ENCODE measurements at places on chromosomes 2 and 18. TPM values are rescaled to one million over a fixed set of nuclear protein-coding genes. Genes with fewer than 3 reads are reported as not detected.

DNA sequence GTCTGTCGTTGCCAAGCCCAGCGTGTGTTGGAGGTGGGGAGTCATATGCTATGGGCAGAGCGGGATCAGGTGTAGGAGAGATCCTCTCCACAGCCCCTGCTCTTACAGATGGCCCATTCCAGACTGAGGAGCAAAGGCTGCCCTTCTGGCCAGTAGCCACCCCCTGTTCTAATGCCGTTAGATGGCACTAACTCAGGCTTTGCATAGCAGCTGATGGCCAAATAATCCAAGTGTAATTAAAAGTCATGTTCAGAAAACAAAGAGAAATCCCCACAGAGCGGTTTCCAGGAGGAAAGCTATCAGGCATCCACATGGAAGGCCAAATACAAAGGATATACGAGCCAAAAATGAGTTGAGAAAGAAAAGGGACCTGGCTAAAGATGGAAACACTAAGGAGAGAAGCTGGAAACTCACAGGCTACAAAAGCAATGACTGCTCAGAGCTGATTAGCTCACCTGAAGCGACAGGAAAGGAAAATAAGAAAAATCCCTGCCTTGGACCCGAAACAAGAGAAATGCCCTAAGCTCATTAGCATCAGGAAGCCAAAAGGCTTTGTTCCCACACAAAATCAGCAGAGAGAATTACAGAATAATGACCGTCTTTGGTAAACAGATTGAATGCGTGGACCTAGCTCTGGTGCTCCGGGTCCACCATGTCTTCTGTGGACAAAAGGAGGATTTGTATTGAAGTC, 1002.4 kb upstream of the KLHL29 start:
- H3K4me1 ChIP-seq: no peaks in the 10 kb centered on the region
- H3K27ac ChIP-seq: no peak overlapping the region
- no peak overlapping the region for H3K4me3 ChIP-seq
- no peak for DNase-seq
- H3K36me3 ChIP-seq: no peaks in the 10 kb centered on the region

DNA sequence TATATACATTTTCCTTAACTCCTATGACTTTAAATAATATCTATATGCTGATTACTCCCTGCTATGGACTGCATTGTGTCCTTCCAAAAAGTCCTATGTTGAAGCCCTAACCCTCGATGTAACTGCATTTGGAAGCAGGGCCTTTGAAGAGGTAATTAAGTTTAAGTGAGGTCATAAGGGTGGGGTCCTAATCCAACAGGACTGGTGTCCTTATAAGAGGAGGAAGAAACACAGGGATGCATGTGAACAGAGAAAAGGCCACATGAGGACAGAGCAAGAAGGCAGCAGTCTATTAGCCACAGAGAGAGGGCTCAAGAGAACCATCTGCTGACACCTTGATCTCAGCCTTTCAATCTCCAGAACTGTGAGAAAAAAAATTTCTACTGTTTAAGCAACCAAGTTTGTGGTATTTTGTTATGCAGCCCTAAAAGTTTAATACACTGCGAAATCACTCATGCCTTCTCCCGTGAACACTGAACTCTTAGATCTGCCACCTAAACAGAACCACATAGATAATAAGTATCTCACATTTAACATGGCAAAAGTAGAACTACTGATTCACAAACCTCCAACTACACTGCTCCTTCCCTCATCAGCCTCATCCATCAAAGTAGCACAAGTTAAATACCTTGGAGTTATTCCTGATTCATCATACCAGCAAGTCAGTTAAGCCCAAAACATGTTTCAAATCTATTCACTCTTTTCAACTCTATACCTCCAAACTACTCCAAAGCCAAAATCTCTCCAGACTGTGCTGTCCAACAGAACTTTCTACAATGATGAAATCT, 65.4 kb downstream of the HIBCH start:
- no peak for DNase-seq
- no peaks in the 10 kb centered on the region for H3K4me1 ChIP-seq
- H3K27ac ChIP-seq: no peak overlapping the region
- H3K36me3 ChIP-seq: no peaks in the 10 kb centered on the region

GRCh38 chr2:196546151-196546919, 93.2 kb upstream of the CCDC150 start:
- H3K36me3 ChIP-seq: no peaks in the 10 kb centered on the region
- H3K4me1 ChIP-seq: no peaks in the 10 kb centered on the region
- no peaks in the 10 kb centered on the region for H3K27me3 ChIP-seq
- no peak for DNase-seq
- H3K4me3 ChIP-seq: no peak overlapping the region
- no peak overlapping the region for H3K27ac ChIP-seq

Gene NDUFB3
- 129 TPM for total RNA-seq
